ENCODE measurements at places on chromosomes 2 and 18. TPM values are rescaled to one million over a fixed set of nuclear protein-coding genes. Genes with fewer than 3 reads are reported as not detected.

DNA sequence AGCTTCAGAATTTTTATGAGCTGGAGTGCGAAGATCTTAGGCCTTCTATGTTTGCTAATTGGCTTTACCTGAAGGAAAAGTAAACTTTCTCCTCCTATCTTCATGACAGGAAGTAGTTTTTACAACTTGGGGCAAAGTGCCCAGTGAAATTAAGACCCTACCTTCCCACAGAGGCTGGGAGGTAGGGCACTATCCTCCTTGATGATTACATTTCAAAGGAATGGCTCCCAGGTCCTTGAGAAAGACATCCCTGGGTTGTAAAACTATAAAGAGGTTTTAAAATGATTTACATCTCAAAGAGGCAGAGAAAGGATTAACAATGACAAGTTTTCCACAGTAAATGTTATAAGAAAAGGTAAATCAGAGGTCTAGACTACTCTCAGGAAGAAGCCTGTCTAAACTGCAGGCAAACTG lies 155.8 kb downstream of the CDH7 start:
- H3K4me1 ChIP-seq: no peaks in the 10 kb centered on the region

DNA sequence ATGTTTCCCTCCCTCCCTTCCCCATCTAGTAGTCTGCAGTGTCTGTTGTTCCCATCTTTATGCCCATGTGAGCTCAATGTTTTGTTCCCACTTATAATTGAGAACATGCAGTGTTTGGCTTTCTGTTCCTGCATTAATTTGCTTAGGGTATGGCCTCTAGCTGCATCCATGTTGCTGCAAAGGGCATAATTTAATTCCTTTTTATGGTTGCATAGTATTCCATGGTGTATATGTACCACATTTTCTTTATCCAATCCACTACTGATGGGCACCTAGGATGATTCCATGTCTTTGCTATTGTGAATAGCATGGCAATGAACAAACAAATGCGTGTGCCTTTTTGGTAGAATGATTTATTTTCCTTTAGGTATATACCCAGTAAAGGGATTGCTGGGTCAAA lies 60.6 kb upstream of the CYP26B1 start:
- H3K4me1 ChIP-seq: peaks cover 2% of the 10 kb centered on the region
- no peaks in the 10 kb centered on the region for H3K27me3 ChIP-seq
- H3K27ac ChIP-seq: no peak overlapping the region
- H3K4me3 ChIP-seq: no peak overlapping the region
- DNase-seq: no peak

DNA sequence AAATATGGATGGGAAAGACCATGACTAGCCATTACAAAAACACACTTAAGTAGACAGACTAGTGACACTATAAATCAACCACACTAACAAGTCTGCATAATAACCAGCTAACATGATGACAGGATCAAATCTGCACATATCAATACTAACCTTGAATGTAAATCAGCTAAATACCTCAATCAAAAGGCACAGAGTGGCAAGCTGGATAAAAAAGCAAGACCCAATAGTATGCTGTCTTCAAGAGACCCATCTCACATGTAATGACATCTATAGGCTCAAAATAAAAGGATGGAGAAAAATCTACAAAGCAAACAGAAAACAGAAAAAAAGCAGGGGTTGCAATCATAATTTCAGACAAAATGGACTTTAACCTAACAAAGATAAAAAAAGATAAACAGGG lies 16.3 kb downstream of the PFN4 start:
- no peak for DNase-seq
- H3K27ac ChIP-seq: no peak overlapping the region
- H3K4me3 ChIP-seq: no peak overlapping the region
- no peaks in the 10 kb centered on the region for H3K27me3 ChIP-seq
- H3K36me3 ChIP-seq: no peaks in the 10 kb centered on the region

- H3K36me3 ChIP-seq: no peaks in the 10 kb centered on the region
- H3K27me3 ChIP-seq: no peaks in the 10 kb centered on the region
- H3K27ac ChIP-seq: no peak overlapping the region
- H3K4me3 ChIP-seq: no peak overlapping the region
- no peaks in the 10 kb centered on the region for H3K4me1 ChIP-seq
Measured at GRCh38 chr2:137525132-137525531, 439.1 kb upstream of the HNMT start.

- H3K36me3 ChIP-seq: no peaks in the 10 kb centered on the region
- H3K27ac ChIP-seq: no peak overlapping the region
- no peak for DNase-seq
- H3K27me3 ChIP-seq: no peaks in the 10 kb centered on the region
- H3K4me1 ChIP-seq: peaks cover 11% of the 10 kb centered on the region
- H3K4me3 ChIP-seq: no peak overlapping the region
Measured at GRCh38 chr18:62878305-62878704, 163.0 kb downstream of the PHLPP1 start.

DNA sequence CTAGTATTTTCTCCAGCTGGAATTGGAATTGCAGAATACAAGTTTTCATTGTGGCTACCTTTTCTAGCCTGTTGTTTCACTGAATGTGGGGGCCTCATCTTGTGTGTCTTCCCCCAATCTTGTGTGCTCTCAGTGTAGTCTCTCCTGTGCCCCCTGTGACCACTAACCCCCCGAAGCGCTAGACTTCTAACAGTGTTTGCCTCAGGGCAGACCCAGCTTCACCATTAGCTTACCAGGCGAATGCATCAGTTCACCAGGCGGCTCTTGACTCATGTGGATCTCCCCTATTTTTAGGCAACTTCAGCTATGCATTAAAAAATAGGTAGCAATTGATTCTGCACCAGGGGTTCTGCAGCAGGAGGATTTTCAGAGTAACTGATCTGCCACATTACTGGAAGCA lies 376.2 kb upstream of the MEIS1 start:
- no peaks in the 10 kb centered on the region for H3K4me1 ChIP-seq
- H3K27ac ChIP-seq: no peak overlapping the region
- no peak for DNase-seq
- H3K27me3 ChIP-seq: no peaks in the 10 kb centered on the region

GRCh38 chr2:142791335-142791734 lies 86.1 kb upstream of the KYNU start:
- H3K36me3 ChIP-seq: no peaks in the 10 kb centered on the region
- no peaks in the 10 kb centered on the region for H3K27me3 ChIP-seq
- no peak overlapping the region for H3K27ac ChIP-seq
- no peaks in the 10 kb centered on the region for H3K4me1 ChIP-seq
- H3K4me3 ChIP-seq: no peak overlapping the region

GRCh38 chr2:24490690-24491541 lies at the start of gene NCOA1:
NCOA1 (plus strand) TSS chr2:24491254; CDS start chr2:24658678, 167,424 bp downstream.
- H3K36me3 ChIP-seq: no peaks in the 10 kb centered on the region
- no peaks in the 10 kb centered on the region for H3K27me3 ChIP-seq
- H3K27ac ChIP-seq: peak within 1 kb of the TSS; percentile 63
- peak within 1 kb of the TSS; percentile 59 for H3K4me3 ChIP-seq

GRCh38 chr2:64203131-64203857 lies 59.1 kb upstream of the PELI1 start:
- DNase-seq: peak; percentile 71
- H3K36me3 ChIP-seq: no peaks in the 10 kb centered on the region
- H3K4me3 ChIP-seq: no peak overlapping the region
- H3K4me1 ChIP-seq: peaks cover 16% of the 10 kb centered on the region
- H3K27ac ChIP-seq: peak overlapping the region; percentile 80
- H3K27me3 ChIP-seq: no peaks in the 10 kb centered on the region

DNA sequence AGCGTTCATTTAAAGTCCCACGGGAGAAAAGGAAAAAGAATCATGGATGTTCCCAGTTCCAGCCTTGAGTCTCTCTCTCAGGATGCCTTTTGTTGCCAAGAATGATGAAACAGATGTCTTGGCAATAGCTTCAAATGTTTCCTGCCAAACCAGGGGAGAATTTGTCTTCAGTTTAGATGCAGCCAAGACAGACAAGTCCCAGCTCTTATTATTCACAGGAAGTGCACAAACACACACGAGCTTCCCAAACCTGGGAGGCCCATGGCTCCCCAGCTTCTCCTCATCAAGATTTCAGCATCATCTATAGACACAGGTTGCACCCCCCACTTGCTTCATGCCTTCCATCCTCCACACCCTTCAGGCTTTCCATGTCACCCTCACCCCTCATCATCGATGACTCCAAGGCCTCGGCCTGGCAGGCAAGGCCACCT lies 45.9 kb downstream of the HS1BP3 start:
- H3K4me3 ChIP-seq: no peak overlapping the region
- H3K4me1 ChIP-seq: peaks cover 19% of the 10 kb centered on the region
- no peak overlapping the region for H3K27ac ChIP-seq
- H3K36me3 ChIP-seq: no peaks in the 10 kb centered on the region
- no peaks in the 10 kb centered on the region for H3K27me3 ChIP-seq

- peaks cover 4% of the 10 kb centered on the region for H3K4me1 ChIP-seq
- H3K27me3 ChIP-seq: no peaks in the 10 kb centered on the region
- no peak for DNase-seq
- no peak overlapping the region for H3K4me3 ChIP-seq
- H3K36me3 ChIP-seq: peaks cover 6% of the 10 kb centered on the region
- H3K27ac ChIP-seq: peak overlapping the region; percentile 51
Measured at GRCh38 chr2:127705391-127706065, 4.2 kb downstream of the SFT2D3 start.

GRCh38 chr2:85785027-85785822 lies 31.4 kb downstream of the ATOH8 start:
- H3K36me3 ChIP-seq: peaks cover 9% of the 10 kb centered on the region
- H3K4me1 ChIP-seq: peaks cover 15% of the 10 kb centered on the region
- peak; percentile 78 for DNase-seq
- H3K27me3 ChIP-seq: no peaks in the 10 kb centered on the region

- H3K4me1 ChIP-seq: no peaks in the 10 kb centered on the region
- no peak for DNase-seq
- H3K4me3 ChIP-seq: no peak overlapping the region
- no peak overlapping the region for H3K27ac ChIP-seq
- no peaks in the 10 kb centered on the region for H3K36me3 ChIP-seq
Measured at GRCh38 chr2:195479407-195479806, 177.6 kb upstream of the SLC39A10 start.

DNA sequence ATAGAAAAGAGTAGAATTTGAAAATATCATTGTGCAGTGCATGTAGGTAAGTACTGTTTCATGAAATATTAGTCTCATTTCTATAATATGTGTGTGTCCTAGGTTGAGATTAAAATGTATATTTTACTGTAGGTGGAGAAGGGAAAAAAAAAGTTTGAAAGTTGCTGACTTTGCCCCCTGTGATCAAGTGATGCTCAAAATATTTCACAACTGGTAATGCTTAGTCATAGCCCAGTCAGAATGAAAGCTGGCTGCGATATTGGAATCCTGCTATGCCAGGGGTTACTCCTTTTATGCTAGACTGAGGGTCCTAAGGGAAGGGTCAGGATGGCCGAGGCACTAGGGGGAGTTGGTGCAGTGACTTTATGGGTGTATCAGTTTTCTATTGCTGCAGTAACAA lies 19.5 kb upstream of the CFAP36 start:
- H3K36me3 ChIP-seq: no peaks in the 10 kb centered on the region
- H3K27me3 ChIP-seq: no peaks in the 10 kb centered on the region
- no peak overlapping the region for H3K27ac ChIP-seq

- no peaks in the 10 kb centered on the region for H3K4me1 ChIP-seq
- no peak overlapping the region for H3K27ac ChIP-seq
- H3K36me3 ChIP-seq: no peaks in the 10 kb centered on the region
- no peaks in the 10 kb centered on the region for H3K27me3 ChIP-seq
- H3K4me3 ChIP-seq: no peak overlapping the region
Measured at GRCh38 chr2:164661349-164661748, 40.1 kb upstream of the GRB14 start.

DNA sequence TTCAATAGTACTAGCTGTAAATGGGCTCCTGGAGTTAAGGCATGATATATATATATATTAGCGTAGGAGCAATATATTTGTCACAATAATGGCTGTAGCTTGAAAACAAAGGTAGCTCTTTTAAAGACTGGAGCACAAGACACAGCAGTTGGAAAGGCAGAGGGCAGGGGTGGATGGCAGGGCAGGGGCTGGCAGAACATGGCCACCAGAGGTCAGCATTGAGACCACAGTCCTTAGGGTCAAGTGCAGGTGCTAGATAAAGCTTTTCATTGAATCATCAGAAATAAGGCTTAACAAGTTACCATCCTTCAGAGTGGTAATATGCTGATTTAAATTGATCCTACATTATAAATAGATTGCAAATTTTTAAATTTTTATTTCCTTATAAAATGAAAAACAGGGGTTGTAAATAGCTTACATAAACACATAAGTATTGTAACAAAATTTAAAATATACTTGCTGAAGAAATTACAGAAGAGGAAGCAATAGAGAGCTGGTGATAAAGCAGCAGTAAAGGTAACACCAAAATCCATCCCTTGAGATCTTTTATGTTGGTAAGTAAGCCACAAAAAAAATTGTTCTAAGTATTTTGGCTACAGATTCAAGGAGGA lies 161.2 kb upstream of the PIEZO2 start:
- no peak overlapping the region for H3K4me3 ChIP-seq
- H3K27me3 ChIP-seq: no peaks in the 10 kb centered on the region
- no peak overlapping the region for H3K27ac ChIP-seq

- no peak overlapping the region for H3K27ac ChIP-seq
- no peaks in the 10 kb centered on the region for H3K36me3 ChIP-seq
- no peaks in the 10 kb centered on the region for H3K4me1 ChIP-seq
- no peaks in the 10 kb centered on the region for H3K27me3 ChIP-seq
- no peak overlapping the region for H3K4me3 ChIP-seq
Measured at GRCh38 chr2:191917967-191918651, 71.2 kb upstream of the CAVIN2 start.

DNA sequence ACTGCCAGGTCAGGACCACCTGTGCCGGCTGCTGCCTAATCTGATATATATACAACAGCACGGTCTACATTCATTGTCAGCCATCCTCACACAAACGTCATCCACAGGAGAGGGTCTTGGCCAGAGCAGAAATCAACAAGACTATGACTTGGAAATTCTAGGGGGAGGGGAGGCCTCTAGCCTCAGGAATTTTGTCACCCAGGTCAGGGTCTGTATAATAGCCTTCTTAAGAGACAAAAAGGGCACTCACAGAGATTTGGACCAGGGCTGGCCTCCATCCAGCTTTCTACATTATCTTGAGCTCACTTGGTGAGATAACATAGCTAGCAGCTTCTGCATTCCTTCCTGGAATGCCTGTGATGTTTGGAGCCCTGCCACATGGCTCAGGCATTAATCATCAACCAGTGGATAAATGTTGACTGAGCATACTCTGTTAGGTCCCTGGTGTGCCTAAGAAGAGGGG lies 50.4 kb upstream of the CTIF start:
- H3K27ac ChIP-seq: no peak overlapping the region
- H3K4me1 ChIP-seq: peaks cover 17% of the 10 kb centered on the region
- no peaks in the 10 kb centered on the region for H3K27me3 ChIP-seq

DNA sequence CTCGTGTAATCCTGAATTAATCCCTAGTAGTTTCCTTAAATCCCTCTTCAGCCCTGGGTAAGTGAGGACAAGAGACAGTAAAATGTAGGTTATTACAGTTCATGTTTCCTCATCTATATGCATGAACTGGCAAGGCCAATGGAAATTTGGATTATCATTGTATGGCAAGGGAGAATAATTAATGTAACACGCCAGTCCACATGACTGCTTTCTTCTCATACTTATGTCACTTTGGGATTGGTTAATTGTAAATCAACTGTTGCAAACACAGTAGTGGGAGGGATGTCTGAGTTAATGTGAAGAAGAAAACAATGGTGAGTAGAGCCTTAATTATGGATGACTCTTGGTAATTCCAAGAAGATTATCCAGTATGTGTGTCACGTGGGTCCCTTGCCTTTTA lies 1.7 kb upstream of the SERPINB7 start:
- no peak overlapping the region for H3K27ac ChIP-seq
- no peaks in the 10 kb centered on the region for H3K36me3 ChIP-seq
- DNase-seq: no peak

Gene KLHL41
- 3.8 TPM for total RNA-seq

Gene GNLY
- not detected for total RNA-seq

Gene ACMSD
- not detected for total RNA-seq

Gene TMEM18
- 17.7 TPM for total RNA-seq

Gene CABYR
- total RNA-seq: 5.6 TPM

Gene FLACC1
- 1.3 TPM for total RNA-seq

Gene CD226
- total RNA-seq: 0.33 TPM

Gene FZD7
- 39.1 TPM for total RNA-seq

Gene VIT
- total RNA-seq: 0.77 TPM

Gene CD8B
- total RNA-seq: not detected

Gene CYBRD1
- total RNA-seq: 334 TPM
